ENCODE measurements at places on chromosomes 1 and 21. TPM values are rescaled to one million over a fixed set of nuclear protein-coding genes. Genes with fewer than 3 reads are reported as not detected.

The SPRR2A gene
- total RNA-seq = not detected

GRCh38 chr1:231419738-231420298, 2.3 kb downstream of the EGLN1 start:
- no peak for DNase-seq

DNA sequence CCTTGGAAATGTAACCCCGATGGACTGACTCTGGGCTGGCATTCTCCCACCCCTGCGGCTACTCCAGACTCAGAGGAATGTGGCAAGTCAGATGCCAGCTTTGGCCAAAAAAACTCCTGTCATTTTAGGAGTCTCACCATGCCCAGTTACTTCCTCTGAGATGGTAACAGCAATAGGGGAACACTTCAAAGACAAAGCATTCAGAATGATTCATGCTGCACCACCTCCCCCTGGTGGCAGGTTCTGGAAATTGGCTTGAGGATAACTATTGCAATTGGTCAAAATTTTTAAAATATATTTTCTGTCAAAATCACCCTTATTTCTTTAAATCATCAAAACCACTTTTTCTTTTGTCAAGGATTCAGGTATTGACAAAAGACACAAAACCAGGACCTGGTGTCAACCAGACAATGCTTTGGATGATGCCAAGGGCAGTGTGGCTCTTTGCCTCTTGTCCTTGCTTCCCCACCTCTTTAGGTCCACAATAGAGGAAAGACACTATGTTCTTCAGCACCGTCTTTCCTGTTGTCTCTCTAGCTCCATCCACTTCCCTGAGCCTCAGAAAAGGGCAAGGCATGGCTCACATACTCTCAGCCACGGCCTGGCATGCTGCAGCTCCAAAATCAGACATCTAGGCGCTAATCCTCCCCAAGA, 9.9 kb upstream of the CDCA8 start:
- peak; percentile 53 for DNase-seq

GRCh38 chr21:31176725-31177124, 138.4 kb upstream of the KRTAP19-8 start:
- no peak for DNase-seq

GRCh38 chr1:46526691-46527291, 24.7 kb downstream of the KNCN start:
- no peak for DNase-seq

The FBXO2 gene
- total RNA-seq = 1.3 TPM

The RGS8 gene
- not detected for total RNA-seq

The TRIM46 gene
- 12.7 TPM for total RNA-seq

- DNase-seq = no peak
Measured at GRCh38 chr1:44828003-44828651, 14.9 kb downstream of the PTCH2 start.

DNA sequence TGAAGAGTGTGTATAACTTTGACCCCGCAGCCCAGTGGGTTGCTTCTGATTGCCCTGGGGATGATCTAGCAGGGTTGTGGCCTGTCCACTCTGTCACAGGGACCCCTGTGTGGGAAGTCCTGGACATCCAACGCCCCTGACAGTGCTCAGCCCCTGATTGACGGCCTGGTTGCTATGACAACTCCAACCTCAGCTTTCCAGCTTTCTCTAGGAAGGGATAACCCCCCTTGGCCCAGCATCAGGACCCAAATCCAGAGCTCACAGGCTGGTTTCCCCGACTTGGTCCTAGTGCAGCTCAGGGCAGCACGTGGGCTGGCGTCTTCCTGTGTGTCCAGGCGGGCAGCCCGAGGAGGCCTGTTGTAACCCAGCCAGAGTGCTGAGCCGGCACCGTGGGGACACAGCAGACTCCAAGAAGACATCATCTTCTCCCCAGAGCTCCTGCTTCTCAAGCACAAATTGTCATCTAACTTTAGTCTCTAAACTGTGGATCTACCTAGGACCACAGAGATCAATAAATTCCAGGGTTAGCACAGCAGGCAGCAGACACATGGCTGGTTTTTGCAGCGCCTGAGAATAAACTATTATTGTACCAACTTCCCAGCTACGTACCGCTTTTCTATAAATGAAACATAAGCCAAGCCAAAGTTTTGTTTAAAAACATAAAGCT, 18.9 kb upstream of the PDXK start:
- no peak for DNase-seq

The IFNLR1 gene
- 0.65 TPM for total RNA-seq

DNA sequence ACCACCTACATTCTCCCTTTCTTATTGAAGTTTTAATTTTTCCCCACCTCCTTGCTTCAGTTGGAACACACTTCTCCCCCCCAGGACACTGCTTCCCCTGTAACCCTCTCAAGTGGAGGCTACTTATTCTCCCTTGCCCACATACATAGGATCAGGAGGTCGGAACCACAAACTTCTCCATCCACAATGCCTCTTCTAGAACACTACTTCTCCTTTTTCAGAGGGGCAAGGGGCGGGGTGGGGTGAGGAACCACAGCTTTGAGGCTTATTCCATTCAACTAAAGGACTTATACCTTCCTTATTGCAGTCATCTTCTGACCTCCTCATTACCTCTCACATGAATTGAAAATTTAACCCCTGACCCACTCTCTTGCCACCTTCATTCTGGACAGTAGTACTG, 81.3 kb downstream of the NEK7 start:
- no peak for DNase-seq

- no peak for DNase-seq
Measured at GRCh38 chr1:221939607-221940006, 197.7 kb upstream of the DUSP10 start.

GRCh38 chr1:230201445-230201844, 134.4 kb downstream of the GALNT2 start:
- no peak for DNase-seq

DNA sequence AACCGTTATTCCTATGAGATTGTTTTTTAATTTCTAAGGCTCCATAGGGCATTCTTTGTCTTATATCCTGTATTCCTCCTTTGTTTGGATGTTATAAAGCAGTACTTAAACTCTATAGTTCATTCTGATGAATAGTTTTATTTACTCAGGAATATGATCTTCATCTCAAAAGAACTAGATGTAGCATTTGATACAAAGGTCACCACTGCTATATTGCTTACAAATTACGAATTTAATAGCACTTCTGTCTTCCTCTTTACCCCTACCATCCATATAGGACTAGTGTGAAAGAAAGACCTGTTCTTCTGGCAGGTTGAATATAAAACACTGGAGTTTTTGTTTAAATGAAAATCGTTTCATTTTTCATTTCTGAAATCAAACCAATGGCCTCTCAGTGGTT, 468.1 kb upstream of the CXADR start:
- DNase-seq = no peak

- DNase-seq = no peak
Measured at GRCh38 chr1:162177126-162177525, 107.6 kb downstream of the NOS1AP start.

The FAM131C gene
- total RNA-seq = not detected
